ENCODE measurements at places on chromosomes 3 and 15.

DNA sequence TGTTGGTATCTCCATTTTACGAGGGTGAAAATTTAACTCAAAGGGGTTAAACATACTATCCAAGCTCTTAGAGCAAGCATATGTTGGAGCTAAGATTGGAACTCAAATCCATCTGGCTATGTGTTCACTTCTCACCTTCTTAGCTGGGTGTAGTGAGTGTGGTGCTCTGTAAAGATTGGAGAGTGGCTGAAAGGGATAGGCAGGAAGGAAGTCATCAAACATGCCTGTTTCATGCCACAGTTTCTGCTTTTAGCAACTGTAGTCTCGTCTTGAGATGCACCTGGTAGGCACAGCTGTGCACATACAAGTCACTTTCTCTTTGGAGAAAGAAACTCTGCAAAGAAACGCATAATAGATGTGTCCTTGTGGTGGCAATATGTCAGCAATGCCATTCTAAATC, 189.1 kb upstream of the MDFIC2 start:
- no peak for DNase-seq

- DNase-seq, result no peak
These were observed 22.8 kb downstream of the STOML1 start for GRCh38 chr15:73969151-73969759.

DNA sequence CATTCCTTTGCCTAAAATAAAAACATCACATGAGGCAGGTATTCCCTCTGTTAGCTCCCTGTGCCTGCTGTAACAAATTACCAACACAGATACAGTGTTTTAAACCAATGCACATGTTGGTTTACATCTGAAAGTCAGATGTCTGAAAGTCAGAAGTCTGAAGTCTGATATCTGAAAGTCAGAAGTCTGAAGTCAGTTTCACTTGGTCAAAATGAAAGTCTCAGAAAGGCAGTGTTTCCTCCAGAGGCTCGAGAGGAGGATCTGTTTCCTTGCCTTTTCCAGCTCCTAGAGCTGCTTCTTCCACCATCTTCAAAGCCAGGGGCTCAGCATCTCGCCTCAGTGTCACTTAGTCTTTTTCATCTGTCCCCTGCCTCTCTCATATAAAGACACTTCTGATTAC, 22.0 kb downstream of the SST start:
- no peak for DNase-seq

- DNase-seq, result no peak
These were observed 16.6 kb downstream of the GP9 start for GRCh38 chr3:129077222-129077621.

- DNase-seq, result no peak
These were observed 73.3 kb upstream of the C3orf49 start for GRCh38 chr3:63745757-63746156.

DNA sequence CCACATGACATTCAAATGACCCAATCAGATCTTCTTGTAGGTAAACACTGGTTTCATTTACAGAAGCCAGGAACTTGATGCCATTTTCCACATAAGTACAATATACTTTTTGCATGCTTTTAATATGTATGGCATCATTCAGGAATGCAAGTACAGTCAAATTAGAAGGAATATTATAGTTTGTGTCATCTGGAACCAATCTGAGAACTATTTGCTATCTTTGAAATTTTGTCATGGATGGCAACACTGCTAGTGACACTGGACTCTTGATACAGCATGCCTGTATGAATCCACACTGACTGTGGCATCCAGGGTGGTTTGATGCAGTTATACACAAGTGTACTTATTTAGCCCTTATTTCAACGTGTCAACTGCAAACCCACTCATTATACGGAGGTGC, 141.6 kb downstream of the EBLN2 start:
- DNase-seq, result no peak

- no peak for DNase-seq
These were observed 186.3 kb upstream of the GPR149 start for GRCh38 chr3:154616298-154616697.

DNA sequence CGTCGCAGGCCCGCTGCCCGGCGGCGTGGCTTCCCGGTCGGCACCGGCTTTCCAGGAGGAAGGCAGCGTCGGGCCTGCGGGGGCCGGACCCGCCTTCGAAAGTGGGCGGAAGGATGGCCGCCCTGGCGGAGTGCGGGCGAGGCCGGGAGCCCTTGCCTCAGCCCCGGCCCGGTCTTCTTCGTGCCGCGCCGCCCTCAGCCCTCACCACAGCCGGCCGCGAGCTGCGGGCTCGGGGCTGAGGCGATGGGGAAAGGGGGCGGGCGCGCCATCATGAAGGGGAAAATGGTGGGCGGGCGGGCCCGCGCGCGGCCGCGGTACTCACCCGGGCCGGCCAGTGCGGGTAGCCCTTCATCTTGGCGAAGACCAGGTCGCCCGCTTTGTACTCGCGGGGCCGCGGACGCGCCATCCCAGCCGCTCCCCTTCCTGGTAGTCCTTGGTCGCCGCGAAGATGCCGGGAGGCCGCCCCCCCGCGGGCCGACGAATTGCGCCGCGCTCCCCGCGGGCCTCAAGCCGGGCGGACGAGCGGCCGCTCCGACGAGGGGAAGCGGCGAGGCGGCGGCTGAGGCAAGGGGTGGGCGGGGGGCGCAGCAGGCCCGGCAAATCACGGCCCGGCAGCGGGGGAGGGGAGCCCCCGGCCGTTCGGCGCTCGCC, 489 bp downstream of the HDGFL3 start:
- no peak for DNase-seq

GRCh38 chr3:79038636-79039035, 729.2 kb downstream of the ROBO1 start:
- DNase-seq, result no peak

DNA sequence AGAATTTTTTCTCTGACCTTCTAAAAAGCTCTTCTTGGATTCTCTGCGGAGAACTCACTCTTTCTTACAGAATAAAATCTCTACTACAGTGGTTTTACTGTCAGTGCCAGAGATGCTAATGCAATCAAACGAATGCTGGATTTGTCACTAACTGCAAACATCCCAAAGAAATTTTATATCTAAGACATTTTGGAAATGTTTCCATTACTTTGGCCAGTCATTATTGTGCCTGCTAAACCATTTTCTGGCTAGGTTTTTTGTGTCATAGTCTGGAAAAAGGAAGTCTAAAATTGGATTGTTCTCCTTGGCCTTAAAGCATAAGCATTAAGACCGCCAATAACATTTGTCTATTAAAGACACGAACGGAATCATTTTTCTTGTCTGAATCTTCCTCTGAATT, 54.0 kb downstream of the PLOD2 start:
- DNase-seq, result no peak

GRCh38 chr3:117097351-117097750, 387.8 kb downstream of the TUSC7 start:
- DNase-seq, result no peak

DNA sequence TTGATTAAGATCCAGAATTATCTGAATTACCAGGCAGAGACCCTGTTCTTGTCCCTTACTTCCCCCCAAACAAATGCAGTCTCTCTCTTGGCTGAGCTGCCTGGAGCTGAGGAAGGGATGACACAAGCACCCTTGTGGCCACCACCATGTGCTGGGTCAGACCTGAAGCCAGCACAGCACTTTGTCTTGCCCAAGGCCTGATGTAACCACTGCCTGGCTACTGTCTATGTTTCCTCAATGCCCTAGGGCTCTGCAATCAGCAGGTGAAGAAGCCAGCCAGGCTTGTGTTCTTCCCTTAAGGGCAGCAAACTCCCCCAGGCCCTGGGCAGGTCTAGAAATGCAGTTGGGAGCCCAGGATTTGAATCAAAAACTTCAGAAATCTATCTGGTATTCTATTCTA, 15.8 kb upstream of the CASR start:
- no peak for DNase-seq

DNA sequence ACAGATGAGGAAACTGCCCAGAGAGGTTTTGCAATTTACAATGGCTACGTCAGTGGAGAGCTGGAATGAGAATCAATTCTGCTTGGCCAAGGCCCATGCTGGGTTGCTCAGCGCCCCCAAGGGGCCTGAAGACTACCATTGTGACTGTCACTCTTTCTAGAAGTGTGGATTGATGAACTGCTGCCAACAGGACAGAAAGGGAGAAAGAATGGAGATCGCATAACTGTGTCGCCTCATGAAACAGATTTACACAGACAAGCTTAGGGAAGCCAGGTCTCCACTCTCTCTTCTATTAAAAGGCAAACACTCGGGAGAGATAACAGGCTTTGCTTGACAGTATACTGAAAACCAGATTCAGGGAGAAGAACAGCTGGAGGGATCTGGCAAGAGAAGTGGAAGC, 160.0 kb downstream of the STT3B start:
- no peak for DNase-seq

- no peak for DNase-seq
These were observed 193.4 kb upstream of the HES1 start for GRCh38 chr3:193942516-193943055.

- DNase-seq, result no peak
These were observed 929.2 kb upstream of the CFAP20DC start for GRCh38 chr3:59978979-59979378.

GRCh38 chr15:78023865-78024518, 53.5 kb downstream of the TBC1D2B start:
- DNase-seq, result no peak

- DNase-seq, result no peak
These were observed 378.3 kb upstream of the RGMA start for GRCh38 chr15:93467337-93467736.

DNA sequence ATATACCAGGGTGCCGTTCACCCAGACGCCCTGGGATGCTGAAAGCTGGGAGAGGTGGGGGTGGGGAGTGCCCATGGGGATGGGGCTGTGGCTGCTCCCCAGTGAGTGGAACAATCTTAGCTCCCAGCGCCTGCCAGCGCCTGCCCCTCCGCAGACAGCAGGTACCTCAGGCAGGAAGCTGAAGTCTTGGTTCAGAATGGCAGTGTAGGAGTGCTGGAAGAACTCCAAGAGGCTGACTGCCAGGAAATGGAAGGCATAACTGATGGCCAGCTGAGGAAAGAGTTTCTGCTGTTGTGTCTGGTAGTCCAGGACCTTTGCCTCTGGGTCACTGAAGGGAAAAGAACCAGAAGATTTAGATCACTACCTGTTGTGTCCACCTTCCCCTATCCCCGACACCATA, 8.4 kb downstream of the ACOX2 start:
- no peak for DNase-seq

- DNase-seq, result no peak
These were observed 34.3 kb downstream of the CRTC3 start for GRCh38 chr15:90564051-90564450.

- DNase-seq, result no peak
These were observed 81.8 kb upstream of the GRM7 start for GRCh38 chr3:6779140-6779539.

DNA sequence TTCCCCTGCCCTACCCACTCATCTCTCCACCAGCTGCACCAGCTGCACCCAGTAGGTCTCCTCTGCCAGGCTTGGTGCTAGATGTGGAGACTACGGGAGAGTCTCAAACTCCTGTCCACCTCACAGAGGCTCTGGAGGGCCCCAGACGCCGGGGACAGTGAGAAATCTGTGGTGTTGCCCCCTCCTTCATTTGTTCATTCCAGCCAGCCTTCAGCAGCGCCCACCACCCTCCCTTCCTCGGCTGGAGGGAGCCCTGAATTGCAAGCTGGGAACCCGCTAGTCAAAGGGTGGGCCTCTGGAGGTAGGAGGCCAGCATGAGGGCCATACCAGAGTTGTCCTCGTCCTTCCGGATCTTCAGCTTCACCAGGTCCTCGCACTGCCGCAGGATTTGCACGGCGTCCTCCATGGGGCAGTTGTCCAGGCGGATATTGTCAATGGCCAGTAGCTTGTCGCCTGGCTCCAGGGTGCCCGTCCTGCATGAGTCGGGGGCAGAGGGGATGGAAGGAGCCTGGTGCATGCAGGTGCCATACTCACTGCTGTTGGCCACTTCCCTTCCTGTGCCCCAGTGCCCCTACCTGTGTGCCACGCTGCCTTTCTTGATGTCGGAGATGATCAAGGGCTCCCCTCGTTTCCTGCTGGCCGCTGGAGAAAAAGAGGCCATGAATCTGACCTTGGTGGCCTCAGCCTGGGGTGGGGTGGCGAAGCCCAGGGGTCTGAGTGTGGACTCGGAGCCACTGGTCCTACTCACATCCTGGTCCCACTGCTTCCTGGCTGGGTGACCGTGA, 29.1 kb downstream of the GRIP2 start:
- DNase-seq, result no peak

GRCh38 chr3:120773932-120774331, 31.4 kb downstream of the GTF2E1 start:
- DNase-seq, result no peak

GRCh38 chr3:128201158-128201755, 48.0 kb downstream of the EEFSEC start:
- DNase-seq, result no peak

DNA sequence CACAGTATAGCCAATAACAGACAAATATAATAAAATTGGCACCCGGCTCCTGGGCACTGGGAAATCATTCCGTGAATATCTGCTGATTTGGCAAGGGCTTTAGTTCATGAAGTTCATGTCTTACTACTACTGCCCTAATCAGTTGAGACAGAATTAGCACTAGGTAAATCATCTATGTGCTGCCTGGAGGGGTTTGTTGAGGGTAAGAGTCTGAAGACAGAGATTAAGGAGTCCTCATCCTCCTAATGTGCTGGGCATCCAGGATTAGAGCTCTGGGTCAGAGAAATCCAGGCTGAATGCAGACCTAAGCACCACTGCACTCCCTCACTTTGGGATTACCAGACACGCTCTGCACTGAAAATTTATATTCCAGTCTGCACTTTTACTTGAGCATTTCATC, 2.0 kb downstream of the SAMD7 start:
- DNase-seq, result no peak

- DNase-seq, result no peak
These were observed 218.0 kb downstream of the XXYLT1 start for GRCh38 chr3:195052939-195053338.

DNA sequence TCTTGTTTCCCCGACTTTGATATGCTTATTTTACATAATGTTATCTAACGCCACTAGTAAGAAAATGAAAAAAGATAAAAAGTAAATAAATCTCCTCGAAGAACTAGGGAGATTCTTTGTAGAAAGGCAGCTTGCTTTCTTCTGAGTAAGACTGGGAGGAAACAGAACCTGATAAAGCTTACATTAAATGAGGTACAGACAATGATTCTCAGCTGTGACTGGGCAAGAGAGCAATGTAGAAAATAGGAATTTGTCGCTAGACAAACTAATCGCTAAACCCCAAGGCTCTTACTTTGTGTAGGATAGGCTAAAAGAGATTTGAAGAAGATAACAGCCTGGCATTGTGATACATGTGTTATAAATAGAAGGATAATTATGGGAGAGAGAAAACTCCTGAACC, 919.0 kb upstream of the ALCAM start:
- no peak for DNase-seq

- no peak for DNase-seq
These were observed 22.0 kb downstream of the KIF9 start for GRCh38 chr3:47260605-47261004.

- no peak for DNase-seq
These were observed 5.9 kb upstream of the ADGRG7 start for GRCh38 chr3:100603469-100603868.

- DNase-seq, result no peak
These were observed 89.7 kb upstream of the KLF13 start for GRCh38 chr15:31237043-31237324.

DNA sequence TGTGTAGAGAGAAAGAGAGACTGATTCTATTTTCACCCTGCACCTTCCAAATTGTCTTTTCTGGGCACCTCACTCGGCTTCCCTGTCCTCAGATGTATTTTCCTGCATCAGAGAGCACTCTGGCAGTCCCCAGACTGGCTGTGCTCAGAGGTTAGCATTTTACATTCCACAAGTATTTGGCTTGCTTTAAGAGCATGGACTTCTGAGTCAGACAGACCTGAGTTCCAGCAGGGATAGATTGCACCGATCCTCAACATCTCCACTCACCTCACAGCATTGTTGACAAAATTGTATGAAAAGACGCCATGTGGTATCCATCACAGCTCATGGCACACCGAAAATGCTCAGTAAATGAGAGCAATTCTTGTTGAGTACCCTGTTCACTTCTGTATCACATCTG, 45.6 kb downstream of the SST start:
- no peak for DNase-seq

All from esophagus squamous epithelium (tissue), 5 donors.